GM04504 (cell line): ENCODE measurements at places on chromosomes 16 and 17.

DNA sequence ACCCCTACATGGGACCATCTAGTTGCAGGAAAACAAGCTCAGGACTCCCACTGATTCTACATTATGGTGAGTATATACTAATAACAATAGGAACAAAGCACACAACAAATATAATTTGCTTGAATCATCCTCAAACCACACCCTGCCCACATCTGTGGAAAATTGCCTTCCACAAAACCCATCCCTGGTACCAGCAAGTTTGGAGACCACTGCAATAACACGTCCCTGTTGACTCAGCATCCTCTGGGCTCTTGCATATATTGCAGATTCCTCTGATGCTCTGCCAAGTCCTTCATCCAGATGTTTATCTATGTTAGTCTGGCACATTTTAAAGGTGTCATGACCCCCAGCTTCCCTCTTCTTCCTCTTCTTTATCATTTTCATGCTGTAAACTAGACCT is 138.4 kb downstream of the PCTP start:
- DNase-seq: no peak

GRCh38 chr16:75241412-75241811 is 10.0 kb downstream of the BCAR1 start:
- DNase-seq: no peak

- DNase-seq: no peak
These were observed 41.1 kb downstream of the AHSP start for GRCh38 chr16:31568577-31569359.

DNA sequence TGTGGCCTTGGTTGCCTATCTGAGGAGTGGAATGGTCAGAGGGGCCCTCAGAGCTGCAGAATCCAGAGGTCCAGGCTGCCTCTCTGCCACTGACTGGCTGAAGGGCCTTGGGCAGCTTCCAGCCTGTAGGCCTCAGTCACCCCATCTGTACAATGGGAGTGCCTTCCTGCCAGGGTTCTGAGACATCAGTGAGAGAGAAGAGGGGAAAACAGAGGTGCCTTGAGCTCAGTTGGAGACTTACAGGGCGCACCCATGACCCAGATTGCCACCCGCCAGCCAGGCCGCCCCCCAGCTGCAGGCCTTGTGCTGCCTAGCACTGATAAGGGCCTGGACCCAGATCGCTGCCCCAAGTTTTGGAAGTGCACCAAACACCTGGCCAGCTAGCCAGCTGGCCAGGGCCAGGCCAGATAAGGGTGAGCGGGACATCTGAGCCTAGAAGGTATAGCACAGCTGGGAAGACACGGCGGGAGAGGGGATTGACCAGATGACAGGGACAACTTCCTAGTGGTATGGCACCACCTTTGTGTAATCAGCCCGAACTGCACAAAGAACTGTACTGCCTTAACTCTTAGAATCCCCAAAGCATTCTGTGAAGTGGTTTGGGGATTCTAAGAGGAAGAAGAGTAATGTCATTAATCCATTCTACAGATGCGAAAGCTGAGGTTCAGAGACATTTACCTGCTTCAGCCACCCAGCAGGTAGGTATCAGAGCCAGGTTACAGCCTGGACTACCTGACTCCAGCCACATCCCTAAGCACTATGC is 1.4 kb downstream of the SLC4A1 start:
- no peak for DNase-seq

- DNase-seq: no peak
These were observed 19.3 kb downstream of the PLD6 start for GRCh38 chr17:17186551-17187505.

GRCh38 chr17:39954876-39955275 is 7.9 kb upstream of the GSDMA start:
- no peak for DNase-seq

GRCh38 chr16:17070882-17071592 is 399.7 kb downstream of the XYLT1 start:
- DNase-seq: no peak

DNA sequence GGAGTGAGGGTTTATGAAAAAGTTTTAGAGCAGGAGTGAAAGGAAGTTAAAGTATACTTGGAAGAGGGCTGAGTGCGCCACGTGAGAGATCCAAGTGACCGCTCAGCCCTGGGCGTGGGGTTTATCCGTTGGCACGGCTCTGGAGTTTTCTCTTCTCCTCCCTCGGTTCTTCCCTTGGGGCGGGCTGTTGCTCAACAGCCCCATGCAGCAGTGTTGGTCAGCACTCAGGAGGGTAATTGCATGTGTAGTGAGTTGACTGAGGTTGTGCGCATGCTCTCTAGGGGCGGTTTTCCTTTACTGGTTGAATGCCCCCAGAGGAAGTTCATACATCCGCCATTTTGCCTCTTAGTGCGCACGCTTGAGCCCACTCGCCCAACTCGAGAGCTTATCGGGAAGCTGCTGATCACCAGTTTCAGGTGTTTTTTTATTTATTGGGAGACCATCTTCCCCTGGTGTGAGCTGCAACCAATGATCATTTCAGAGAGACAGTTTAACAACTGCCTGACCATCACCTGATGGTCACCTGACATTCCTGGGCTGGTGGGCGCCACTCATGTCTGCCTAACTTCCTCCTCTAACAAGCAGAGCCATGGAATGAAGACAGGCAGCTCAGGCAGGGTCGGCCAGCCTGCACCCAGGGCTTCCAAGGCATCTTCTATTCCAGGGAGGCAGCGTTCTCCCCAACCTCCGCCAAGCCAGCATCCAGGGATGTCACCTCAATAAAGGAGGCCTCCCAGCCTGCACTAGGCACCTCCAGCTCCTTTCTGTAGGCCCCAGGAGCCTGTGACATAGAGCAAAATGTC is 41.3 kb upstream of the DNAH17 start:
- no peak for DNase-seq

DNA sequence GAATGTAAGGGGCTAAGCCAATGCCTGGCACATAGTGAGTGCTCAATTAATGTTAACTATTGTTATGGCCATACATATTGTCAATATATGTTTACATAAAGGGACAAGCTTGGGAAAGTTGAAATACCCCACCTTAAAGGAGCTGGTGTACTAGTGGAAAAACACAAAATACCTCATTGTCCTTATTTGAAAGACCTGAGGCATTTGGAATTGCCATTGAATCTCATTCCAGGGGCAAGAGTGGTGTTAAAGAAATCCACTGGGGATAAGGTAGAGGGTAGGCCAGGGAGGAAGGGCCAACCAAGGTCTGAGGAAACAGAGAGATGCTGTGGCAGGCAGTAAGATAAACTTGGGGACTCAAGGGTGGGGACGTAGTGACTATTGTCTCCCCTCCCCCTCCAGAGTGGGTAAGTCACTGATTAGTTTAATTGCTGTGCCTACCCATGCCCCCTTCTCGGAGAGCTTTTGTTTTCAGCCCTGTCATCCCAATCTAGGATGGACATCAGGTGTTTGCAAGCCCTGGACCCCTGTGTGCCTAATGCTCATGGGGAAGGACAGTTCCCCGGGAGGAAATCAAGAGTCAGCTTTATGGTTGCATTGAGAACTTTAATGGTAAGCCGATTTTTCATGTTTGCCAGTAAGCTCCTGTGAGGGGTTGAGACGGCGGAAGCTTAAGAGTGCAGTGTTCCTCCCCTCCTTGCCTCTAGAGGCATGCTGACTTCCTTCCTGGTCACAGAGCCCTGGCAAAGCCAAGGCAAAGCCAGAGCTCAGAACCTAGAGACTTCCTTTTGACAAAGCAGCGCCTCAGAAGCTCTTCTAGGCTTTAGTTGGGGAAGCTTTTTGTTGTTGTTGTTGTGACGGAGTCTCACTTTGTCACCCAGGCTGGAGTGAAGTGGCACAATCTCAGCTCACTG is 2.5 kb upstream of the HEATR9 start:
- no peak for DNase-seq

GRCh38 chr16:65002265-65002664 is 119.6 kb downstream of the CDH11 start:
- DNase-seq: peak; percentile 64

- DNase-seq: no peak
These were observed 17.8 kb downstream of the ZZEF1 start for GRCh38 chr17:4124999-4125398.

DNA sequence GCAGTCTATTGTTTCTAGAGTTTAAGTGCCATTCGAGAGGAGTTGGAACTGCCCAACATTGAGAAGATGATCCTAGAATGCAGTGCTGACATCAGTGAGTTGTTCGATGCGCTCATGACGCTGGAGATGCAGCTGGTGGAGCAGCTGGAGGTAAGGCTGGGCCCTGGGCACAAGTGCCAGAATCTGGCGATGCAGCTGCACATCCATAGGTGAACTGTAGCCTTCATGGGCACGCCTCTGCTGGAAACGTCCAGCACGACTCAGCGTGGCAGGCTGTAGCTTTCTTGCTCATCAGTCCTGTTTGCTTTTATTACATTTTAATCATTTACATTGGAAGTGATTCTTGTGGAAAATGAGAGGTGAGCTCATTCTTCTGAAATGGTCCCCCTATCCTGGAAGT is 31.7 kb downstream of the DRC3 start:
- DNase-seq: no peak

DNA sequence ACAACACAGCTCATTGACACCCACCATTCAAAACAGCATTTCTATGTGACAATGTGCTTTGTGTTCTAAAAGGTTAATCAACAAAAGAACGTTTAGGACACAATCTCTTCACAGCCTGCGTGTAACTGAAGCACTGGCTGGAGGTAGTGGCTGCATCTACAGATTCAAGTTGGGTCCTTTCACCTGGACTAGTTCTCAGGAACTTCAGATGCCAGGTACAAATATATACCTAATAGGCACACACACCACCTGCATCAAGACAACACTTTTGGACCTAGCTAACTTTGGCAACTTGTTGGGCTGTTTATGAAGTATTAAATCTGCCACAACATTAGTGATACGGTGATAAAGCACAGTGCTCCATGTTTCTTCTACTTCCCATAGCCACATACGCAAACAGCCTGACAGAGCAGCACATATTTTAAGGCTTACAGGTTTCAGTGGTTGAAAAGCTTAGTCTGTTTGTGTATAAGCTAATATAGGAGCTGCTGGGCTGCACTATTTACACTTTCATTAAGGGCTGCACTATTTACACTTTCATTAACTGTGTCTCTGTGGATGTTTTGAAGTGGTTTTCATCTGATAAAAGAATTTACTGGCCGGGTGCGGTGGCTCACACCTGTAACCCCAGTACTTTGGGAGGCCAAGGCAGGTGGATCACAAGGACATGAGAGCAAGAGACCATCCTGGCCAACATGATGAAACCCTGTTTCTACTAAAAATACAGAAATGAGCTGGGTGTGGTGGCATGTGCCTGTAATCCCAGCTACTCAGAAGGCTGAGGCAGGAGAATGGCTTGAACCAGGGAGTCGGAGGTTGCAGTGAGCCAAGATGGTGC is 132.6 kb downstream of the PARN start:
- DNase-seq: no peak

- no peak for DNase-seq
These were observed 354.0 kb upstream of the CCL2 start for GRCh38 chr17:33901085-33901484.

DNA sequence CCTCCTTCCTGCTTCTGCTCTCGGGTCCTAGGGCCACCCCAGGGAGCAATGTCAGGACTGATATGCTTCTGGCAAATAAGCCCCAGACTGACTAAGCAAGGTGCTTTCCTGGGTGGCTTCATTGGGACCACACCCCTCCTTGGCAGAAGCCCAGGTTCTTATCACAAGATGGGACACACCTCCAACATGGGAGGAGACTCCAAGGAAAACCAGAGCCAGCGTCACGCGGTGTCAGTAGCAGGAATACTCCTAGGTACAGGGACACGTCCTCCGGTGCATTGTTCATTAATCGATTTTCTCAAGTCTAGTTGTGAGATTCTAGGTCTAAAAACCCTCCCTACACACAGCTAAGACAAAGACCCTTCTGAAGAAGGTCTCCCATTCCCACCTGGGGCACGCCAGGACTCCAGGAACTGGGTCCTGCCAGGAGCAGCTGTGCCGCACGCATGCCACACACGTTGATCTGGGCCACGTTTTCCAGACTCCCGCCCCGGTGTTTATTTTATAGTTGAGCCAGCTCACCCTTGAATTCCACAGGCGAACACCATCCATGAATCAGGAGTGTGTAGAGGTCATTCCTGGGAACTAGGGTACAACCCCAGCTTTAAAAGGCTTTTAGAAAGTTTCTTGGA is 30.8 kb downstream of the FA2H start:
- DNase-seq: no peak

- no peak for DNase-seq
These were observed 1.8 kb upstream of the CD300C start for GRCh38 chr17:74547736-74548135.

GRCh38 chr17:50237901-50238300 is 36.4 kb upstream of the TMEM92 start:
- no peak for DNase-seq

DNA sequence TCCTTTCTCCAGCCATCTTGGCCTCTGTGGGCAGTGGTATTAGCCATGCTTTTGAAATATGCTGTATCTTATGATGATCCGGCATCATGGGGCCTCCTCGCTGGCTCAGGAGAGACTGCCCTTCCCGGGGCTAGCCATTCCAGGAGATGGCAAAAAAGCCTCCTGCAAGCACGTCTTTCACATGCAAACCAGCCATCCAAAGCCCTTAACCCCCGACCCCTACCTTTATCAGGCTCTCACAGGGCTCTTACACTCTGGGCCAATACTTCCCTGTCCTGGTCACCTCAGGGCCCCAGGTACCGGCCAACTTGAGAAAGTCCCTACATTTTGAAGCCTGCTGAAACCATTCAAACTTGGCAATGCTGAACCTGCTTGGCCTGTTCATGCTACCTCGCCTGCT is 36.4 kb downstream of the MYH13 start:
- no peak for DNase-seq

DNA sequence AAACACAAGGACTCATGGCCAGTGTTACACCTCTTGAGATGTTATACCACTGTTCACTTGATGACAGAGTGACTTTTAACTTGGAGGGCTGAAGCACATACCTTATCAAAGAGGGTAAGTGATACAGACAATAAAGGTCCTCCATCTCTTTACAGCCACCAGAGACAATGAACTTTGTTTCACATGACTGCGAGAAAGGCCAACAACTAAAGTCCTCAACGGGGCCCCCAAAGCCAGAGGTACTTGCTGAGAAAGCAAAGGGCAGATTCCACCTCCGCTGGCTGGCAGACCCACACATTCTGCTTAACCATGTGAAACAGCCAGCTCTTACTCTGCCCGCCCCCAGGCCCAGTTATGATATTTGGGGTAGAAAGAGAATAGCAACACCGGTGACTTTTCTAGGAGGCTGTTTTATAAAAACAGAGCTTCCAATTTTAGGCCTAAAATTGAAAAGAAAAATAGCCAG is 21.4 kb downstream of the DCUN1D3 start:
- DNase-seq: no peak

- DNase-seq: no peak
These were observed 5.0 kb upstream of the TRAF4 start for GRCh38 chr17:28738680-28739384.

GRCh38 chr16:48533931-48534330 is 76.0 kb downstream of the N4BP1 start:
- no peak for DNase-seq

DNA sequence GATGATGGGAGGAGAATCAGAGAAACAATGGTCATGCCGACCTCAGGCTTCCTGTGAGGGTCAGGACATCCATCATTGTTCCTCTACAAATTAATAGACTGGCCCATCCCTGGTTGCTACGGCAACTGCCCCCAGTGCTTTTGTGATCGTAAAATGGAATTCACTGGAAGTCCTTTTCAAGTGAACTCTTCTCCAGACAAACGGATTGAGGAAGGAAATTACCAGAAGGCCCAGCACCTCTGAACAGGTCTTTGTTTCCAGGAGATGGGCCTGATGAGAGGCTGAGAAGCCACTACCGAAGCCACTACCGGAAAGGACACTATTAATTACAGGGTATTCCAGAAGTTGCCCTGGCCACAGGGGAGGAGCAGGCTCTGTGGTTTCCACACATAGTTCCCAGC is 126.0 kb downstream of the MGAT5B start:
- no peak for DNase-seq
